Activated naive CD8-positive, alpha-beta T cell treated with anti-CD3 and anti-CD28 coated beads for 36 hours (primary cell): ENCODE measurements at places on chromosomes 2 and 18. TPM values are rescaled to one million over a fixed set of nuclear protein-coding genes. Genes with fewer than 3 reads are reported as not detected.

Gene CHRND
- not detected for total RNA-seq

Gene CPO
- not detected for total RNA-seq

Gene ARHGEF33
- total RNA-seq, result 0.10 TPM

Gene CTAGE1
- total RNA-seq, result not detected

Gene SLC9A4
- total RNA-seq, result not detected

Gene YWHAQ
- total RNA-seq, result 314 TPM
